ENCODE measurements at places on chromosomes 3 and 15.

DNA sequence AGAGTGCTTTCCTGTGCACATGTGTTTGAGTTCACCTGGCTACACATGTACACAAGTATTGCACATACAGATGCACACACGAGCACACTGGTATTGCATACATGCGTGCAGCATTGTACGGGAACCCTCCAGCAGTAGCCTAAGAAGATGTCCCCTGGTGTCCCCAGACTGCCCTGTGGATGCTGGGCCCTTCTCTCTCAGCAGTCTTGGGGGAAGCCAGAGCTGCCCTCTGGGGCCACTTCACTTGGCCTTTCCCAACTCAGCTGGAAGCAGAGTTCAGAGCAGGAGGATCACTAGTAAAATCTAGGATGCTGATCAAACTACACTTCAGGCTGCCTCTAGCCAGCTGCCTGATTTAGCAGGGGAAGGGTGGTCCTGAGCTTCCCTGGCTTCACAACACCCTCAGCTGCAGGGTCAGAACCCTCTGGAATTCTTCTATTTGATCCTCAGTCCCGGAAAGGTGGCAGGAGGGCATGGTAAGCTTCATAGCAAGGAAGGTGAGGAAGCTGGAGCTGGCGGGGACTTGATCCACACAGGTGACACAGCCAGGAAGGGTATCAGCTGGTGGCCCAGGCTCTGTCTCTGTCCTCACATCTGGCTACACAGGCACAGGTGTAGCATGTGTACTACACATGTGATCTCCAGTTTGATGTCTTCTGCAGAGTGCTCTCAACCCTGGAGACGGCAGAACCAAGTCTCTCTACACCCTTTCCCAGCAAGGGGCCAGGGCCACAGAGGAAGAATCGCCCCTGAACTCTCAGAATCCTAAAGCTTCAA is 36.5 kb downstream of the KLF15 start:
- no peak for DNase-seq

DNA sequence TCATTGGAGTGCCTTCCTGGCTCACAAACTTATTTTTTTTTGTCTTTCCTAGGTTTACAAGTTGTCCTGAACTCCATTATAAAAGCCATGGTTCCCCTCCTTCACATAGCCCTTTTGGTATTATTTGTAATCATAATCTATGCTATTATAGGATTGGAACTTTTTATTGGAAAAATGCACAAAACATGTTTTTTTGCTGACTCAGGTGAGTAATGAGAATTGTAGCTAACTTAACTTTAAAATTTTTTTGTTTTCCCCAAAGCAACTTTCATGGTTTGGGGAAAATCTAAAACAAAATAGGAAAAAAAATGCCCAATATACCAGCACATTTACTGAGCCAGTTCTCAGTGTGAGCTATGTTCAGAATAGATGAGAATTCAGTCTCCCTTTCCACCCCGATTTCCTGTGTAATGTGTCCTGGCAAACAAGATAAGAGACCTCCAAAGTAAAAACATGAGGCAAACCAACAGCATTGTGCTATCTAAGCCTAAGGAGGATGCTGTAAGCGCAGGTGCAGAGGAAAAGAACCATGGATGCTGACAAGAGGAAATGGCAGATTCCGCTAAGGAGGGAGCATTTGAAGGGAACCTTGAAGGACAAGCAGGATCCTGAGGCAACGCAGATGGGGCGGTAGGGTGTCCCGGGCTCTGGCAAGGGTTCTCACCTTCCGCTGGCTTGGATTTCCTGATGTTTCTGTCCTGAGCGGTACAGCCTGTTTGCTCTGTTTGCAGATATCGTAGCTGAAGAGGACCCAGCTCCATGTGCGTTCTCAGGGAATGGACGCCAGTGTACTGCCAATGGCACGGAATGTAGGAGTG is 171.4 kb downstream of the CACNA1D start:
- no peak for DNase-seq

DNA sequence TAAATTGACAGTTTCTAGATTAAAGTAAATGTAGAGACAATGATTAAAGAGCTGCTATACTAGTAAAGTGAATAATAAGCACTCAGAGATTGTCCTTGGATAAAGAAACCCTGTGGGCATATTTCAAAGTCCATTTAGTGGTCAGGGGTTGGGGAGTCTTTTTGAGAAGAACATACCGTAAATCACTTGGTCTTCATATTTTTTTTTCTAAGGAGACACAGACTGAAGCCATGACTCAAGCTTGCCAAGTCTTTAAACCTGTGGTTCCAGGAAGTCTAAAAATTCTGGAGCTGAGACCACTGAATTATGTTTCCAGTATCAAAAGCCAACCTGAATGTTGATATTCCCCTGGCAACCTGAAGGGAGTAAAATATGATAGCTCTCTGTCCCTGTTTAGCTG is 171.0 kb downstream of the TPRG1 start:
- DNase-seq: no peak

DNA sequence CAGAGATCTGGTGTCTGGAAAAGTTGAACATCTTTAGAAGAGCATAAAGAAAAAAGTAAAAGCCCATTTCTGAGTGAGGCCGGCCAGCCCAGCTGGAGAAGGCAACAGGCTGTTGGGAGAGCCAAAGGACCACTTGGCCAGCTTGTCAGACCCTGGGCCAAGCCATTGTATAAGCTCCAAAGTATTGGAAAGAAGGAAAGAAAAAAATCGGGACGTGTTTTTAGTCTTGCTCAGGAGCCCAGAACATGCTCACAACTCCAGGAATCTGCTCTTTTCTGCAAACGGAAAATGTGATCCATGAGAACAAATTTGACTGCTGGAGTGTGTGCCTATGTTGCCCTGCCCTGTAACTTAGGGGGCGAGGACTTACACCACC is 10.4 kb upstream of the CLPX start:
- DNase-seq: peak; percentile 92

DNA sequence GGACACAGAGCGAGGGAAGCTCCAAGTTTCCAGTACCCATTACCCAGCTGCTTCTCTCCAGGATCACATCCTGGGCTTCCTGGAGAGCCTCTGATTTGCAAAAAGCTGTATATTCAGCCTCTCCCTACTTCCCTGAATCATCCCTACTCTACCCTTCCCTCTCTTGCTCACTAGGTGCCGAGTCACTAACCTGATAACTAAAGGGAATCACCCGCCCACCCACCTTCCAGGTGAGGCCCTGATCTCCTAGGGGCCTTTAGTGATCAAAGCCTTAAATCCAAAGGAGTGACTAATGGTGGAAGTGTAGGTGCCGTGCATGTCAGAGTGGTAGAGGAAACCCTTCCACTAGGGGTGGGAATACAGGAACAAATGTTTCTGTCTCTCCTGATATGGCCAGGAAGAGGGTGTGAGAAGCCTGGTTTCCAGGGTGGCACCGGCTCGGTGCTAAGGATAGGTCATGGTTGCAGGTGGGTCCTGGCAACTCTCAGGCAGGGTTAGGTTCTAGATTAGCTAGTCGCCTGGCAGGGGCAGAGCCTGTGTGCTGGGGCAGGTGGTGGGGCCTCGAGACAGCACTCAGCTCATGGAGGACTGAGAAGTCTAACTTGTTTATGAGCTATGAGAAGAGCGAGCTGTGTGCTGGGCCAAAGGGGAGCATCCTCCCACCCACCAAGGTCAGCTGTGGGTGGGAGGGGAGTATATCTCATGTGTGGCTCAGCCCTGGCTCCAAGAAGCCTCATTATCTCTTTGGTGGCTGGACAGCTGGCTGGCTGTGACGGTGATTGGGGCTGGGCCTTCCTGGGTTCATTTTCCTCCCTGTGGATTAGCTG is 10.1 kb downstream of the SEMA7A start:
- DNase-seq: no peak

DNA sequence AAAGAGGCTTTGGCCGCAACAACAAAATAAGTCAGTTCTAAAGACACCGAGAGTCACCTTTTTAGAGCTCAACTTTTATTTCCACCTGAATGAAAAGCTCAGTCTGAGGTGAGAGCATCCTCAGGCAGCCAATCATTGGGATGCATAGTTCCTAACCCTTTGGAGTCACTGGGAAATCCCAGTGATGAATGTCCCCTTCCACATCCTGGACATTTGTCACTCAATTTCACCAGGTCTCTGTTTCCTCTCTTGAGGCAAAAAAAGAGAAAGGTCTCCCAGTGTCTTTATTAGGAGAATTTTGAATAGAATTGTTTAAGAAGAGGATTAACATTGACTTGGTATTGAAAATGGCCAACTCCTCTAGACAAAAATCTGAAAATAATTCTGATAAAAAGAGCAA is 137.5 kb upstream of the SPRED1 start:
- no peak for DNase-seq

DNA sequence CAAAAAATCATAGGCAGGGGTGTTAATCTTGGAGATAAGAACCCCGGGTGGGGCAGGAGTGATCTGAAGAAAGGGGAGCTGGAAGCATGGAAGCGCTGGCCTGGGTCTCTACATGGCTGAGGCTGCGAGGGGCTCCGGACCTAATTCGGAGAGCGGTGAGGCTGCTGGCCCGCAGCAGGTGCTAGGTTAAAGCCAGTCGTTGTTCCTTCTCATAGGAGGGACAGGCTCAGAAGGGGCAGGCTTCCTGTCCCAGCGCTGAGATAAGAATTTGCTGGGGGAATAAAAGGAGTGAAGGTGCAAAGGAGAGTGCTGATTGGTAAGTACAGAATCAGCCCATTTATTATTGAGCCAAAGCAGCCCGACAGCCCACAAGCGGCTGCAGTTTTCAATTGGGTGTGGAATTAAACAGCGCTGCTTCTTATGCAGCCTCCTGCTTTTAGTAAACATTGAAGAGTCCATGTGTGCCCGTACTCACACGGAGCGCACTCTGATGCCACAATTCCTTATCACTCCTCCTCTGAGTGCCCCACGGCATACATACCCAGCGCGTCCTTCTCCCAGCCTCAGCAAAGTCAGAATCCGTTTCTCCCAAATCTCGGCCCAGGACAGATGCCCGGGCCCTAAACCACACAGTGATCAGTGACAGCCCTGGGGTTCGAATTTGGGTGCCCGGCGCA is 17.1 kb downstream of the CHST13 start:
- no peak for DNase-seq

All from muscle of arm (tissue), 14 donors.